Nucleus accumbens (tissue), 56 donors: ENCODE measurements at places on chromosomes 6 and 20.

GRCh38 chr6:113083947-113084346 lies 736.8 kb downstream of the RFPL4B start:
- no peak for DNase-seq

- no peak for DNase-seq
These were observed 37.0 kb downstream of the MAK start for GRCh38 chr6:10801224-10801848.

DNA sequence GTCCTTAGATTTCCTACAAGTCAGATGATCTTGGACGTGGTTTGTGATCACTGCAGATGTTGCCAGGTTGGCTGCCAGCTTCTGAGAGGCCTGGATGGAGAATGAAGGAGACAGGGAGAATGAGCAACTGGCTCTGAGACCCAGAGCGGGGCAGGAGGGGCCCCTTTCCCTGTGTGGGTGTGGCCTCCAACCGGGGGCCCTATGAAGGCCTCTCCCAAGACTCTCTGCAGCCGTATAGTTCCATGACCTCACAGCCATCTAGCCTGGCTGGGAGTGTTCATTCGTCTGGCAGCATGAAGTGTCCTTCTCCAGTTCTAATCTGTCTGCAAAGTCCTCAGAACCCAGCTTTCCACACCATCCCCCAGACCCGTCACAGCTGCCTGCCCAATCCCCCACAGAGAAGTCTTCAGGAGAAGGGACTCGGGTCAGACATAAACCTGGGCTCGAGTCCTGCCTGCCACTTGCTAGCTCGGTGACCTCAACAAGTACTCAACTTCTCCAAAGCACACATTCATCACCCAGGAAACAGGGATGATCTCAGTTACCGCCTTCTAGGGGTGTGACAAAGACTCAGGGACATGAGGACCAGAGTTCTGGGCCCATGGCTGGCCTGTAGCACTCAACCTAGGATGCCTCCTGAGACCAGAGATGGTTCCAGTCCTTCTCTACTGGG lies 122.6 kb downstream of the EDN3 start:
- DNase-seq, result no peak

DNA sequence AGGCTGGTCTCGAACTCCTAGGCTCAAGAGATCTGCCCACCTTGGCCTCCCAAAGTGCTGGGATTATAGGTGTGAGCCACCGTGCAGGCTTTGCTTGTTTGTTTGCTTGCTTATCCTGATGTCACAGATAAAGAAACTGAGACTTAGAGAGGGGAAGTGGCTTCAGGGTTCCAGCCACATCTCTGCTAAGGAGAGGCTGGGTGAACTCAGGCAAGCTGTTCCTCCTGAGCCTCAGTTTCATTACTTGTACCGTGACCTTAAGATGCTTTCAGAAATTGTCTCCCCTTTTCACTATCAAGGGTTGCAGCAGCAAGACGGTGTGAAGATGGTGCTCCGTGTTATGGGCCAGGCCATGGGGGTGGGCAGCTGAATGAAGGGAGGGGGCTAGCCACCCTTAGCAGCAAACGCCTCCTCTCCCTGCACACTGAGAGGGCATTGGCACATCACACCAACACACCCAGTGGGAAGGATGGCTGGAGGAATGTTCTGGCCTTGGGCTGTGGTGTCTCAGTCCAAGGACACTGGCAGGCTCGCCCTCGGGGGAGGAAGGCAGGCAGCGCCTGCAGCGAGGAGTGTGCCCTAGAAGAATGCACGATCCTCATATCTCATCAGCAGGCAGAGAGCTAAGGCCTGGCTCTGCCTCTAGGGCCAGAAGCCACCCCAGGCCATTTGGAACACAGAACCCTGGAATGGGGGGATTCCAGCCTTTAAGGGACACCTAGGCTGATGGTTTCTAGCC lies 48.2 kb upstream of the TLDC2 start:
- DNase-seq, result no peak

GRCh38 chr20:61628901-61629601 lies 377.0 kb downstream of the CDH4 start:
- no peak for DNase-seq

DNA sequence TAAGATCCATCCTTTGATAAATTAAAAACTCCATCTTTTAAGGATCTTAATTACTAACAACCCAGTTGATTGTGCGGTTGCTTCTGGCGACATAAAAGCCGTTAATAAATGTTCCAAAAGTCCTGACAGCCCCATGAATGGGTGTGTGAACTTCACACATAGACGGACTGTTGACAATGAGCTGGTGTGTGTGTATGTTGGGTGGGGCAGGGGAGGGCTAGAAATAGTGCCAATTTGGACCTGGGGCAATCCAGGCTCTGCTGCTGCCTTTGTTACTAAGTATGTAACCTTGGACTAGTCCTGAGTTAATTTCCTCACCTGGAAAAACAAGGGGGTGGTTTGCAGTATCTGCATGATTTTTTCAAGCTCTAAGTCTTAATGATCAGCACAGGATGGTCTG lies 4.2 kb downstream of the MAS1 start:
- DNase-seq, result no peak

- no peak for DNase-seq
These were observed 15.8 kb downstream of the SPTLC3 start for GRCh38 chr20:13024596-13024995.

DNA sequence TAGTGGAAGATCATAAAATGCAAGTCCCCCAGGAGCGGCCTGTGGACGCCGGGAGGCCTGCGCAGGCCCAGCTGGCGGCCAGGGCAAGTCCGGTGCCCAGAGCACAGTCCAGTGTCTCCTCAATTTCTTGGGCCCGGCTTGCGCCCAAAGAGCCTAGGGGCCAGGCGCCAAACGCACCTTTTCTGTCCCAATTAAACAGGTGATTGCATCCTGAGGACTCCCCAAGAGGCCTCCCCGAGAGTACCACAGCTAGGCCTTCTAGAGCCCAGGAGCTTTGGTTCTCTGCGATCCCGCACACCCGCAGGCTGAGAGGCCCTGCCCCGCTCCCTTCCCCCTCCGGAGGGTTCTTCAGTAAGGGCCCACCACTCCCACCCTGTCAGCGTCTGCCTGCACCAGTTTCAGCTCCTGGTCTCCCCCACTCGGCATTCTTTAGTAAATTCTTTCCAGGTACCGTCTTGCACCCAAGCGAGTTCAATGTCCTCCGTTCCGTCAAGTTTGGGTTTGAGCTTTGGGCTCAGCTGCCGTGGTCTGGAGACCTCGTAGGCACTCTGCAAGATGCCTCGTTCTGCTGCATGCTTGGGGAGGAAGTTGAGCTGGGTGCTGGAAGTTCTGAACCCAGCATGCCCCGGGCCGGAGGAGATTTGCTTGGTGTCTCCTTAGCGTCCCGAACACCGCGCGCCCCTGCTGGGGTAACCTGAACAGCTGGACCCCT lies 3.9 kb upstream of the NKX2-2 start:
- no peak for DNase-seq

DNA sequence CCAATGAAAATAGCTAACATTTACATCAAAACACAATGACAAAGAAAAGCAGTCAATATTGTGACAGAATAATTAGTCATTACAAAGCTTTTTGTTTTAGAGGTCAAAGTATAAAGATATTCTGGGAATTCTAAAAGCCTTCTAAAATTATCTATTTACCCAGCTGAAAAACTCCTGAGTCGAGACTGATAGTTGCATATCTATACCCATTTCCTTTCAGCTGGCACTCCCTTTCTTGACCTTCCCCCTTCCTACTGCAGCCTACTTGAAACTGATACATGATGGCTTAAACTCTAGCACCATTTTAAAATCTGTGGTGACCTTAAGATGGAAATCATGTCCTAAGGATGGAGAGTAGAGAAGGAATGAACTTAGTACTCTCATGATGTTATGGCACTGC lies 38.6 kb downstream of the LMBRD1 start:
- DNase-seq, result no peak
